GM12864 (cell line): ENCODE measurements at places on chromosomes 3 and 15.

- no peak for DNase-seq
Measured at GRCh38 chr3:106097817-106098435, 229.1 kb upstream of the CBLB start.

DNA sequence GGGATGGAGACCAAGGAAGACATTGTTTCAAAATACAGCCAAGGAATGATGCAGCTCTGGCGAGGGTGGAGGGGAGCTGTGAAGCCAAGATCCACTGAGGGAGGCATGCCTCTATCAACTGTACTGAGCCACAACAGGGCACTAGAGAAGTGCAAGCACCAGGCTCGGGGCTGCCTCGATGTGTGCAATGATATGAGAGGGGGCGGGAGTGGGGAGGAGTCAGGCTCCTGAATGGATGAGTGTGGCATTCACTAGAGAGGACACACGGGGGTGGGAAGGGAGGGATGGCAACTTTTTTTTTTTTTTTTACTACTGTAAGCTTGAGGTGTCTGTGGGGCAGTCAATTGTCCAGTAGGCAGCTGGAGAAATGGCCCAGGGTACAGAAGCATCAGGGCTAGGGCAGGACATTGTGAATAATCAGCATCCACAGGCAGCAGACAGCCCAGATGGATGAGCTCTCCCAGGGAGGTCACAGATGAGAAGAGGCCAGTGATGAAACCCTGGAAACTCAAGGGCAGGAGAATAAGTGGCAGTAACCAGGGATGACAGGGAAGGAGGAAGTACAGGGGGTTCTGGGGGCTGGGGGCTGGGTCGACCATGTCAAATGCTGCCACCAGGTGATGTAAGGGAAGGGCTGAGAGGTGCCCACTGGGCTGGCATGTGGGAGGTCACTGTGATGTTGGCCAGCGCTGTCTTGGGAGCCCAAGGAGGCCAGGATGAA lies 5.9 kb downstream of the STOML1 start:
- no peak for DNase-seq

- no peak for DNase-seq
Measured at GRCh38 chr3:155697542-155697941, 47.3 kb downstream of the PLCH1 start.

GRCh38 chr3:156902916-156903315 lies 76.8 kb downstream of the LEKR1 start:
- no peak for DNase-seq

- DNase-seq: no peak
Measured at GRCh38 chr3:53411371-53411770, 64.0 kb upstream of the DCP1A start.

DNA sequence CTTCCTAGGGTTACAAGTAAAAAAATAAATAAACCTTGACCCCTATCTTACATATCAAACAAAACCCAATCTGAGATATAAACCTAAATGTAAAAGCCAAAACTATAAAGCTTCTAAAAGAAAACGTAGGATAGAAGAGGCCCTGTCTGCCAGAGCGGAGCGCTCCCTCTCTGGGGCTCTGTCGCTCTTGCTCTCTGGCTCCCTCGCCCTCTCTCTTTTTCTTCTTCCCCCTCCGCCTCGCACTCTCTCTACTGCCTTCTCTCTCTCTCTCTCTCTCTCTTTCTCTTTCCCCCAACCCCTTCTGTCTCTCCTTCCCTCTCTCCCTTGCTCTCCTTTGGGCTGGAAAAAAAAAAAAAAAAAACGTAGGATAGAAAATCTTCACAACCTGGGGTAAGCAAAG lies 21.6 kb downstream of the RYK start:
- no peak for DNase-seq

DNA sequence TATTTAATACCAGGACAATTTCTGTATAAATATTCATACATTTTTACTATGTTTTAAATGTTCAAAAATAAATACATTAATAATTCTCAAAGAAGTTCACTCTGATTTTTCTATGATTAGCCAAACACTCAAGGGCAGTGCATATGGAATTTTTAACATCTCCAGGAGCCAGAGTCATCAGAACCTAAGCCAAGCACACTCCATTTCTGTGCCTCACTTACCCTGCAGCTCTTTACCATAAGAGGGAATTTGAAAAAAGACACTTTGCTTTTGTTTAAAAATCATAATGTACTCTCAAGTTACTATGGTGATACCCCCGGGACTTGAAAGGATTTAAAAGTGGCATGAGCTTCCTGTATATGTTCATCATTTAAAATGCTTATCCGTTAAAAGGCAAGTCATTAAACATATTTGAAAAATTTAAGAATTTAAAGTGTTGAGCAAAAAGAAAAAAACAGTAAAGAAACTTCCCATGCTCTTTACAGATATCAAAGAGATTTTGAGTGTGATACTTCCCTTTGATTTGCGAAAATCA lies 747.4 kb upstream of the NECTIN3 start:
- DNase-seq: no peak

DNA sequence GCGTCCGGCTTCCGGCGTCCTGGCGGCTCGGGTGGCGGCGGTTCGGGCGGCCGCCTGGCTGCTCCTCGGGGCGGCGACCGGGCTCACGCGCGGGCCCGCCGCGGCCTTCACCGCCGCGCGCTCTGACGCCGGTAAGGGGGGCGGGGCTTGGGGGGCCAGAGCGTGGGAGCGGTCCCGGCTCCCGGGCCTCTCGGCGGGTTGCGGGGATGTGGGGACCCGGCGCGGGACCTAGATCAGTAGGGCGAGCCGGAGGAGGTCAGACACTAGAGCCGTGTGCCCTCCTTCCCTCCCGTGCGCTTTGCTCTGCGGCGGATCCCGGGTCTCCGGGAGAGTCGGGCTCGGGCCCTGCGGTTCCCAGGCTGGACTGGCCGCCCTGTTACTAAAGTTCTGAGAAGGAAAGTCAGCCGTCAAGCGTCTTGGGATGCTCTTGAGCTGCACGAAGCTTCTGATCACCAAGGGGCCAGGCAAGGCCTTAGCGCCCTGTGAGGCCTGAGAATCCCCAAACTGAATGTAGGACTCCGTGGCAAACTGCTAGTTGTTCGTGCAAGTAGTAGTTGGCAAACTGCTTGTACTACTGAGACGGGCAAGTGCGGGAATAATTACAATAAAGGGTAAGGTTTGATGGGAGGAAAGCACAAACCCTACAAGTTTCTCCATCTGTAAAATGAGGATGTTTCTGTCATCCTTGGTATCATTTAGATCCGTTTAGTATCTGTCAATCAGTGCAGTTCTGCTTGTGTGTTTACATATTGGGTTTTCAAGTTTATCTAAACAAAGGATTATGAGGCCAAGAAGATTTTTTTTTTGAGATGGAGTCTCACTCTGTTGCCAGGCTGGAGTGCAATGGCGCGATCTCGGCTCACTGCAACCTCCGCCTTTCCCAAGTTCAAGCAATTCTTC lies 587 bp downstream of the PIGX start:
- no peak for DNase-seq

- no peak for DNase-seq
Measured at GRCh38 chr15:80506286-80506893, 102.2 kb downstream of the ARNT2 start.

- no peak for DNase-seq
Measured at GRCh38 chr3:161672478-161672877, 175.9 kb downstream of the OTOL1 start.

DNA sequence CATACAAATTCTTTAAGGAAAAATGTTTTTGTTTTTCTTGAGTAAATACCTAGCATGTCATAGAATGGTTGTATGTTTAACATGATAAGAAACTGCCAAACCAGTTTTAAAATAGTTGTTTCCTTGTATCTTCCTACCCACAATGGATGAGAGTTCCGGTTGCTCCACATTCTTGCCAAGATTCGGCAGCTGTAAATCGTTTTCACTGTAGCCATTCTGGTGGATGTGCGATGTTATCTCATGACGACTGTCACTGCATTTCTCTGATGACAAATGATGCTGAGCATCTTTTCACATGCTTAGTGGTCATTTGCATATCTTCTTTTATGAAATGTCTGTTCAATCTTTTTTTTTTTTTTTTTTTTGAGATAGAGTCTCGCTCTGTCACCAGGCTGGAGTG lies 36.6 kb upstream of the SH3GL3 start:
- DNase-seq: no peak

DNA sequence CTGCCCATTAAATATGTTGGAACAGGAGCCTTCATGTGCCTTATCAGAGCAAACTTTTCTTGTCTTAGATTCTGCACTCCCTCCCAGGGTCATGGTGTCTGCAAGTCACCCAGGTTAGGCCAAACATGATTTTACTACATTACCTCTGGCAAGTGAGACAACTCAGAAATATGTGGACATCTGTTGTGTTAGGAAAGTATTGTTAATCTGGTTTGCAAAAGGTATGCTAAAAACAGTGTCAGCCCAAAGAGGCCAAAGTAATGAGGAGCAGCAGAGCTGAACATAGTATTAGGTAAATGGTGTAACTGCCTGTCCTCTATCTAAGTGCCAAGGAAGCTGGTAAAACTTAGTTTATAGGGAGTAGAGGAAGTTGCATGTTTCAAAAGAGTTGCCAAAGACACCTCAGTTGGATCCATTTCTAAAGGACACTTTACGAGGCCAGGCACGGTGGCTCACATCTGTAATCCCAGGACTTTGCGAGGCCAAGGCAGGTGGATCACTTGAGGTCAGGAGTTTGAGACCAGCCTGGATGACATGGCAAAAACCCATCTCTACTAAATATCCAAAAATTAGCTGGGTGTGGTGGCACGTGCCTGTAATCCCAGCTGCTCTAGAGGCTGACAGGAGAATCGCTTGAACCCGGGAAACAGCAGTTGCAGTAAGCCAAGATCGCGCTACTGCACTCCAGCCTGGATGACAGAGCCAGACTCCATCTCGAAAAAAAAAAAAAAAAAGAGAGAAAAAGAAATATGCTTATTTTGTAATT lies 22.5 kb upstream of the PPIB start:
- no peak for DNase-seq

- DNase-seq: no peak
Measured at GRCh38 chr3:125139386-125139785, 73.2 kb downstream of the SLC12A8 start.

- no peak for DNase-seq
Measured at GRCh38 chr3:151962352-151962751, 88.9 kb downstream of the SUCNR1 start.

- DNase-seq: no peak
Measured at GRCh38 chr3:30187366-30187765, 419.0 kb upstream of the TGFBR2 start.

DNA sequence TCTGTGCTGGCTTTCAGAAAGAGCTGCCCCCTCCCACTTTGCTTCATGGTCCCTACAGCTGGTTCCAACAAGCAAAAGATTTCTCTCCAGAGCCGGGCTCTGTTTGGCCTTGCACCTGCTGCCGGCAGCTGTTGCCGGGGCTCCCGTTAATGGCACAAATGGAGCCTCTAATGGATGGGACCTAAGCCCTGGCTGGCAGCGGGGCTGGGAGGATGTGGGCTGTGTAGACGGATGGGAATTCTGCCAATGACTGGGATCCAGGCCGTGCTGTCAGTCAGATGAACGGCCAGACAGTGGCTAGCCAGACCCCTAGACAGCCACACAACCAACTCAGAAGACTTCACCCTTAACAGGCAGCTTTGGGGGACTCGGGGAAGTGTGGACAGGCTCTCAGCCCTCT lies 88.0 kb downstream of the RPLP1 start:
- no peak for DNase-seq

GRCh38 chr3:169110633-169111032 lies 552.9 kb downstream of the MECOM start:
- no peak for DNase-seq

- no peak for DNase-seq
Measured at GRCh38 chr3:64863226-64864212, 175.7 kb upstream of the ADAMTS9 start.

DNA sequence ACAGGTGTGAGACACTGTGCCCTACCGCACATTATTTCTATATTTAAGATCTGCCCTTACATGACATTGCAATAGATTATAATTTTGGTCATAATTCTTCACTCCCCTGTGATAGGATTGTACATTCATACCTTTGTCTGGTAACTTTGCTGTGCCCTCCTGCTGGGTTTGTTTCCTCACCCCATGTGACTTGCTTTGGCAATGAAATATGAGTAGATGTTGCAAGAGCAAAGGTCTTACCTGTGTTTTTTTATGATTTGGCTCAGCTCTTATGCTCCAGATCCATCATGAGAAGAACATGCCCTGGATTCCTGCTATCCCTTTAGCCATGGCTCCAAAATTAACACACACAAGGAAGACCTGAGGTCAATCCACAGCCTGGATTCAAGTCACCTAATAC lies 137.7 kb upstream of the EOMES start:
- no peak for DNase-seq

DNA sequence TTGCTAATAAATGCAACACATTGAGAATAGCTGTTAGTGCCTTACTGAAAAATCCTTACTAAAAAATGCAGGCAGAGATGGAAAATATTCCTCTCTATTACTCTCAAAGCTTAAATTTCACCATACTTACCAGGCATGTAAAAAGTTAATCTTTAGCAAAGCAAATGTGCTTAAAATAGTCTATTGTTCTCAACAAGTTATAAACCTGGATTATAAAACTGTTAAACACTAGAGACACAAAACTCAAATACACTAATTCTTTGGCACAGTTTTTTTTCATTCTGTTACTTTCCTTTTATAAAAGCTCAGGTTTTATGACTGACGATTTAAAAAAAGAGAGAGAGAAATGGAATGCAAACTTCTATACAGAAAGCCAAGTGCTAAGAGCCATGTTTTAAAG lies 119.8 kb downstream of the THRB start:
- no peak for DNase-seq

GRCh38 chr15:33007303-33007855 lies 187.1 kb downstream of the FMN1 start:
- no peak for DNase-seq

GRCh38 chr3:104961851-104962250 lies 404.9 kb upstream of the ALCAM start:
- no peak for DNase-seq

GRCh38 chr3:193774272-193774915 lies 181.4 kb downstream of the OPA1 start:
- DNase-seq: no peak

DNA sequence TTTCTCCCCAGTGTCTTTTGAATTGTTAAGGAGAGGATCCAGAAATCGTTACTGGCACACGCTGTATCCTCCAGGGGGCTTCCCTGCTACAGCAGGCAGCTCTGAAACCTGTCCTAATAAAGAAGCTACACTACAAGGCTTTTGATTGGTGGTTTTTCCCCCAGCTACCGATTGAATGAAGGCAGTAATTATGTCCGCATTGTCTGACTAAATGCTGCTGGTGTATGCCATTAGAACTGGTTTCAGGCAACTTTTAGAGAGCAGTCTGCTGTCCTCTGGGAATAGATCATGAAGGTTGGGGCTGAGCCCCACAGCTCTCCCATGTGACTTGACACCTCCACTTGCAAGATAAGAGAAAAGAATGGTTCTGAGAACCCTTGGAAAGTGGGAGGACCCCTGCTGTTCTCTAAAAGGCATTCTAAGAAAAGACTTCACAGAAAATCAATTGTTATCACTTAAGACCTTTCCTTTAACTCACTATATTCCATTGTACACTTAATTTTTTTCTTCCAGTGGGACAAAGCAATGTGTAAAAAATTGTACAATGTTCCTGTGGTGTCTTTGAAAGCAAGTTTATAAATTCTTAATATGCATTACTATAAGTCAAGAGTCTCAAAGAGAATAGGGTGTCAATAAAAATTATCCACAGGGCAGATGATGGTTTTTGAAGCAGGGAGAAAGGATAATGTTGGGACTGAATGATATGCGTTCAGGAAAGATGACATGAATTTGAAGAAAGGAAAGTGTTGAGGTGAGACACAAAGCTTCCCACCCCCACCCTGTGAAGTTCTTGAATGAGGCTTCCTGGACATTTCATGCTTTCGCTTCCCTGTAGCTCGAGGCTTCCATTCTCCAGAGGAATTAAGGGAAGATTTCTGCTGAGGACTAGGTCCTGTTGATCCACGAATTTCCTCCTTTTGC lies 53.0 kb upstream of the DAZL start:
- DNase-seq: no peak
